Activated CD4-positive, CD25-positive, alpha-beta regulatory T cell (primary cell): ENCODE measurements at places on chromosomes 5 and 9.

GRCh38 chr9:91868732-91869391 is 81.2 kb downstream of the ROR2 start:
- DNase-seq, result no peak

DNA sequence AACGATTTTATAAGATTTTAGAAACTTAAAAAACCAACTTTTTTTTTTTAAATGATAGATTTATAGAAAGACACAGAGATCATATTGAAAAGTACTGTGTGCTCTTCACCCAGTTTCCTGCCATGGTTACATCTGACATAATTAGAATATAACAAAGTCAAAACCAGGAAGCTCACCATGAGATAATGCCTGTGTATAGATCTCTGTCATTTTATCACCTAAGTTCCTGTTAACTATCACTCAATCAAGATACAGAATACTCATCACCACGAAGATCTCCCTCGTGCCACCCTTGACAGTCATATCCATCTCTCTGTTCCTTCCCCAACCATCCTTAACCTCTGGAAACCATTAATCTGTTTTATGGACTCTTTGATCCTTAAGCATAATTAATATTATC is 39.1 kb downstream of the POC5 start:
- no peak for DNase-seq

DNA sequence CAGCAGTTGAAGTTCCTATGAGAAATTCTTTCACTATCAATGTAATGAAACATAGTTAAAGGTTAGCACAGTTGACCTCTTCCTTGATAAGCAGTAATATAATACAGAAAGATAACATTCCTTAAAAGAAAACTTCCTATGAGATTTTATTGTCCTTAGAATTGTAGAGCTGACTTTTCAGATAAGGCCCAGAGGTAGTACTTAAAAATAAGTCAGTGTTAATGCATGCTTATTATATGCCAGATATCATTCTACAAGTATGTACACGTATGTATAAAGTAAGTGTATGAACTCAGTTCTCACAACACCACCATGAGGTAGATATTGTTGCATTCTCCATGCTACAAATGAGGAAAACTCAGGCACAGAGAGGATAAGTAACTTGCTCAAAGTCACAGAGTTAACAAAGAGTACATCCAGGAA is 15.3 kb downstream of the AP3S1 start:
- no peak for DNase-seq

DNA sequence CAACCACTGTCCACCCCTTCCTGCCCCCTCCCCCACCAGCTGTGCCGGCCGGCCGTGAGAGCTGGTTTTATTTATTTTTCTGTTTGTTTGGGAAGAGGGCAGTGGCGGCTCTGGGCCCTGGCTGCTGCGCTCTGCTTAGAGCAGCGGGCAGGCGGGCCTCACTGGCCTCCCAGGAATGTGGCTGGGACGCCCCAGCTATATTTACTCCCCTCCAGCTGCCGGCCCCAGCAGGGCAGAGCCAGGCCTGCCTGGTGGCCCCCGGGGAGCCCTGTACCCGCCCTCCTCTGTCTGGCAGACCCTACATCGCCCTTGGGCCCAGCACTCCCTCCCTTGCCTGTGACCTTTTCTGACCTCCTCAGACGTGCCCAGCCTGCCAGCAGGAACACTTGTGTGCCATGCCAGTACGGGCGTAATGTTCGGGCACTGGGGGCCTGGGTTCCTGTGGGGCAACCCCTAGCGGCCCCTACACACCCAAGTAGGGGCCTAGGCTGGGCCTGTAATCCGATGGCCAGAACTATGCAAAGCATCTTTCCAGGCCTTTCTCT is 7.7 kb downstream of the CXXC5 start:
- no peak for DNase-seq

GRCh38 chr5:59097712-59098111 is 514.8 kb downstream of the RAB3C start:
- DNase-seq, result no peak

DNA sequence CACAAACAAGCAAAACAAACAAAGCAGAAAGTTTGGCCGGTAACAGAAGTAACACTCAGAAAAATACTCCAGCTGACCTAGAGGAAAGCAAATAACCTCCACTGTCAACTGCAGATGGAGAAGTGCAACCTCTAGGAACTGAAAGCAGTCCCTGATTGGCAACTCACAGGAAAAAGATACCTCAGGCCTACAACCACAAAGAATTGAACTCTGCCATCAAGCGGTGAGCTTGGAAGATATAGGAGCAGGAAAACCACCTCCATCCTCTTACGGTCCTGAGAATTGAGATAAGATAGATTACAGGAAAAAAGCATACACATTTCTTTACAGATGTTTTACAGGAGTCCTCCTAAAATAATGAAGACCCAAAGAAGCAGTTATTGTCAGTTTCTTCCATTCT is 184.5 kb downstream of the PDZD2 start:
- DNase-seq, result no peak

DNA sequence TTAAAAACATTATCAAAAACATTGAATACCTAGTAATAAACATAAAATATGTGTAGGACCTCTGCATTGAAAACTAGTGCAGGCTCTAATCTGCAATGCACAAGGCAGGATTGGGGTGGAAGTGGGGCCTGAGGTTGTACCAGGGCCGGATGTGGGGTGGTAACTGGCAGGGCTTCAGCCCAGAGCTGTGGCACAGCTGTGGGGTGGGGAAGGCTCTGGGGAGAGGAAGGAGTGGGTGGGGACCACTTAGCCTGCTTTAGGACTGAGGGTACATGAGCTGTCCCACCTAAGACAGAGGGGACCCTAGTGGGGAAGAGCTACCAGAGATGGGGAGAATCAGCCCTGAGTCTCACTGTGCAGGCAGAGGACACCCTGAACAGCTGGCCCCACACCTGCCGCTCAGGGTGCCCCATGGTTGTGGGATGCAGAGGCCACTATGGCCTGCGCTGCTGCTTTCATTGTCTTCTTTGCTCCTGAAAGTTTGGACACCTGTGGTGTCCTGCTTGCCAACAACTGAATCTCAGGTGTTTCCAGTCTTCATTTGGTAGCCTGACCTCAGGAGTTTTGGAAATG is 311.4 kb downstream of the TLE4 start:
- DNase-seq, result peak; percentile 15

DNA sequence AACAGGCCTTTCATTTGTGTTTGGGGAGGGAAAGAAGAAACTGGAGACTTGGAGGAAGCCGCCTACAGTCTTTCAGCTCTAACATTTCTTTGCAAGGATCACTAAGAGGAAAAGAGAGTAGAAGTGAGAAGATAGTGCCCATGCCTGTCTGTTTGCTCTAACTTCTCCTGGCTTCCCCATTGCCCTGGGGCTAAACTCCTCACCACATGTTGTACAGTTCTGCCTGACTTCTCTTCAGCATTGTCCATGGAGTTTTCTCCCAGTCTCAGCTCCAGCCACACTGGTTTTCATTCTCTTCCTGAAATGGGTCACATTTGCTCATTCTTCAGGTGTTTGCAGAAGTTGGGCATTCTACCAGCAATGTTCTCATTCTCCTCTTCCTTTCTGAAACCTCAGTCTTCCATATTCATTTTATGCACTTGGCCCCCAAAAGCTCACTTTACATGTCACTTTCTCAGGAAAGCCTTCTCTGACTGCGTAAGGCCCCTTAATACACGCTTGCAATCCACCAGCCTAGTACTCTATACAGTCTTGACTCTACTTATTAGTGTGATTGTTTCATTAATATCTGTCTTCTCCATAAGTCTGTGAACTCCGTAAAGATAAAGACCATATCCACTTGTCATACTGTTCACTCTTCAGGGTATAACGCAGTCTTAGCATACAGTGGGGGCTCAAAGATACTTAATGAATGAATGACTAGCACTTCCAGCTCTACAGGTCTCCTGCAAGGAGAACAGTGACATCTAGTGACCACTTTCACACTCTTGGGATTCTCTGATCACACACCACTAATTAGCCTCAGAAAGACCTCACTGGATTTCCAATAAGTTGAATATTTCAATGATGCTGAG is 40.2 kb upstream of the TRIM32 start:
- DNase-seq, result no peak

GRCh38 chr5:108625654-108626053 is 122.0 kb upstream of the FER start:
- DNase-seq, result no peak

- no peak for DNase-seq
Measured at GRCh38 chr5:6178846-6179532, 199.4 kb downstream of the MED10 start.

- no peak for DNase-seq
Measured at GRCh38 chr9:16768816-16769215, 101.7 kb downstream of the BNC2 start.

DNA sequence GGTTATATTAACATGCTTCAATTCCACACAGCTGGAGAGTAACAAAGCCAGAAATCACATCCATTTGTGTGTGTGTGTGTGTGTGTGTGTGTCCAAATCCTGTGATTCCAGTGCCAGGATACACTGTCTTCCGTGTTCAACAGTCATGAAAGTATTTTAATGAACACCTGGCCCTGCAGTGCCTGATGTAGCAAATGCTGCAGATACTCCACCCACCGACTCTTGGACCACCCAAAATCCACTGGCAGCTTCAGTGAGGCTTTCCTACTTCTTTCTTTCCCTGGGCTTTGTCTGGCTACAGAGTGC is 13.1 kb upstream of the INSYN2B start:
- DNase-seq, result no peak

GRCh38 chr9:90176901-90177300 is 465.7 kb downstream of the DIRAS2 start:
- no peak for DNase-seq

- no peak for DNase-seq
Measured at GRCh38 chr9:112110777-112111113, 64.4 kb downstream of the SUSD1 start.

DNA sequence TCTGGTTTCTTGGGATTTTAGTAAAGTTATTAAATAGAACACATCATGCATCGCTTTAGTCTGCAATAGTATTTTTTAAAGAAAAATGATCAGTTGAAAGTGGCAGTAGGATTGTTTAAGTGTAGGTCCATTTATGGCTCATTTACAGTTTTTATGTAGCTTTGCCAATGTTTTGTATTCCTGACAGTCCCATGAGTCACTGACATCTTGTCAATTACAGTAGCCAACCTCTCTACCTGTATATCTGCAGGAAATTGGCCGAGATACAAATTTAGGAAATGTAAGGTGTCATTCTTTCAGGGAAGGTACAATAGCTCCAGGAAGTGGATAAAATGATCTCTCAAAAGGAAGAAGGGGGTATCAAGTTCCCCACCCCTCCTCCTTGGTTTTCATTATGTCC is 47.7 kb upstream of the MTAP start:
- no peak for DNase-seq

DNA sequence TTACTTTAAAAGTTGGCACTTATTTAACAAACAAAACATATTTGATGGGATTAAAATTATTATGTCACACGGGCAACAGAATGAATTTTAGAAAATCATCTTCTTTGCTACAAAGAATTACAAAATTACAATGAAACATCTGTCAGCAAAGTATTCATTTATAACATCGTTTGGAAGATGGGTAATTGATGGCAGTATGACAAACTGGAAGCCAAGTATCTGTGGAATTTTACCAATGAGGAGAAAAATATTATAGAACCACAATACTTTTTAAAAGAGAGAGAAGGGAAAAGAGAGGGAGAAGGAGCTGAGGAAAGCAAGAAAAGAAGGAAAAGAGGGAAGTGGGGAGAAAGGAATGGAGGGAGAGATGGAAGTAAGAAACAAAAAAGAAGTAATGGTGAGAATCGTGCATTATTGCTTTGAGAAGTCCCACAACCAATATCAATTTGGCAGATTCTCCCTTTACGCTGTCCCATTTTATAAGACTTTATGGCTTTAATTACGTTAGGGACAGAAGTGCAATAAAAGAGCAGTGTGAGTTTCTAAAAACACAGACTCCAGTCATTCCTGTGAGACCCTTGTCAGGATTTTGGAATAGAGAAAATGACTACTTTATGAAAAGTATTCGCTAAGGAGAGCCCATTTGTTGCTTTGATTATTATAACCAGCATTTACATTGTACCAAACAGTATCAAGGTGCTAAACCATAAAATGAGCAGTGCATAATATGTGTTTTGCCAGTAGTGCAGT is 76.7 kb downstream of the LURAP1L start:
- no peak for DNase-seq

GRCh38 chr5:143649937-143650621 is 161.9 kb upstream of the HMHB1 start:
- DNase-seq, result no peak

DNA sequence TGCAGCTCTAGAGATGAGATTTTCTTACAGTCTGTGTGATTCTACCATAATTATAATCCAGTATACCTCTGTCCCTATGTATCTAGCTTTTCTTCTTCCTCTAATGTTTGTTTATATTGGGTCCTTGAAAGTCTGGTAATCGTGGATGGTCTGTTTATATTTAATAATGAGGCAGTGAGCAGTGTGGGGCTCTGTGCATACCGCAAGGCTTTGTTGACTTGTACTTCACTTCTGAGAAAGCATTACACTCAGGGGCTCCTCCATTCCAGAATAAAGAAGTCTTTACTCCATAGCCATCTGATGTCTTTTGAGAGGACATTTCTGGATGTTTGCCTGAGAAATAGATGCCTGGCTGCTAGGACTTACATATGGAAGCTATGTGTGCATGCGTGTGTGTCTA is 4.5 kb upstream of the MPDZ start:
- no peak for DNase-seq

DNA sequence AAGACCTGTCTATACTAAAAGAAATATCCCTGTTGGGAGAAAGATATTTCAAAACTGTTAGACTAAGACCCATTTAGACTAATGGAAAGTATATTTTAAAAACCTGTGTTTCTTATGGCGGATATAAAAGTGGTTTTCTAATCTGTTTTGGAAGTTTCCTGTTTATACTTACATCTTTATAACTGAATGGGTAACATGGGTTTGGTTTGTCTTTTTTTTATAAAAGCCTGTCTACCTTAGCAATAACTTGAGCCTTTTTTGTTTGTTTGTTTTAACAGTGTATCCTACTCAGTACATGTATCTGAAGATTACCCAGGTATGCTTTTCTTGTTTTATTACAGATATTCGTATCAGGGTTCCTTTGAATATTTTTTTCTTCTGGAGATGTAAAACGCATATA is 83.4 kb downstream of the PARP8 start:
- no peak for DNase-seq

GRCh38 chr5:67487862-67488261 is 291.3 kb upstream of the CD180 start:
- no peak for DNase-seq

GRCh38 chr5:102583276-102584124 is 84.7 kb upstream of the SLCO6A1 start:
- no peak for DNase-seq

GRCh38 chr5:94524841-94525697 is 93.3 kb downstream of the KIAA0825 start:
- DNase-seq, result no peak

- no peak for DNase-seq
Measured at GRCh38 chr9:114588210-114588609, 641 bp downstream of the ATP6V1G1 start.

DNA sequence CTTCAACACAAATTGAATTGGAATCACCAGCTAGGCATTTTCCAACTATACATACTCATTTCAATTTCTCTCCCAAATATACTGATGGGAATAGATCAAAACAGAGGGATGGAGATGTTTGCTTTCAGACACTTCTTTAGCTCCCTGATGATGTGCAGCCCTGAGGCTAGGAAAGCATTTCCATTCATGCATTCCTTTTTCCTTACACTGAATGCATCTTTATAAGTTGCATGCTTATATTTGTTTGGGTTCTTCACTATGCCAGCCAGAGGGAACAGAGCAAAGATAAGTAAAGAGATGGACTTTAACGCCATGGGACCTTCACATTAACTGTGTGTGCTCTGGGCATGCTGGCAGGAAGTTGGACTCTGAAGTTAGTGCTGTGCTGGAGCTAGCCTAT is 696.5 kb upstream of the CDH9 start:
- DNase-seq, result no peak

GRCh38 chr9:133126697-133127339 is 5.8 kb upstream of the RALGDS start:
- DNase-seq, result no peak
